ENCODE measurements at places on chromosomes 12 and 14. TPM values are rescaled to one million over a fixed set of nuclear protein-coding genes. Genes with fewer than 3 reads are reported as not detected.

TAS2R42 gene
- total RNA-seq: not detected

GRCh38 chr14:100440758-100441203, 117.6 kb downstream of the SLC25A47 start:
- H3K4me3 ChIP-seq: no peak overlapping the region
- no peaks in the 10 kb centered on the region for H3K4me1 ChIP-seq
- no peaks in the 10 kb centered on the region for H3K36me3 ChIP-seq
- H3K27me3 ChIP-seq: no peaks in the 10 kb centered on the region

- peaks cover 33% of the 10 kb centered on the region for H3K4me1 ChIP-seq
- peak overlapping the region; percentile 80 for H3K27ac ChIP-seq
- DNase-seq: peak; percentile 100
- H3K27me3 ChIP-seq: peaks cover 5% of the 10 kb centered on the region
- no peaks in the 10 kb centered on the region for H3K36me3 ChIP-seq
Measured at GRCh38 chr14:24366721-24367513, 1.1 kb upstream of the NFATC4 start.

AHNAK2 gene
- total RNA-seq: not detected

DNA sequence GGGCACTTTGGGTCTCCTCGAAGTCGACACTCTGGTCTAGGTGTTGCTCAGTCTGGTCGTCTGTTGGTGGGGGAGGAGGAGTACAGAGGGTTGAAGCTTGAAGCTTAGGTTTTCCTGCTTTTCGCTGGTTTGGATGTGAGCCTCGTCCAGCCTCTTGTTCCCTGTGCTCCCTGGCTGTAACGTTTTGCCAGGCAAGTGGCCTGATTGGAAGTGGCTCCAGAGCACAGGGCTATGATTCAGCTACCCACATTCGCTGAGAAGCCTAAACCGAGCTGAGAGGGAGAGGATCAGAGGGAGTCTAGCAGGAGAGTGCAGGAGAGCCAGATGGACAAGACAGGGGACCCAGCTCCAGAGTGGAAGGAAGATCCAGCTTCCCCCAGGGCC, 6.1 kb downstream of the HOXC10 start:
- H3K4me1 ChIP-seq: peaks cover 36% of the 10 kb centered on the region
- H3K27me3 ChIP-seq: peaks cover 86% of the 10 kb centered on the region
- peaks cover 1% of the 10 kb centered on the region for H3K36me3 ChIP-seq
- H3K27ac ChIP-seq: no peak overlapping the region
- DNase-seq: no peak
- H3K4me3 ChIP-seq: no peak overlapping the region

- no peak overlapping the region for H3K27ac ChIP-seq
- no peak for DNase-seq
- H3K4me3 ChIP-seq: no peak overlapping the region
- H3K27me3 ChIP-seq: no peaks in the 10 kb centered on the region
Measured at GRCh38 chr14:67762051-67762450, 54.3 kb downstream of the ZFYVE26 start.

GRCh38 chr12:64759035-64759894, at the start of gene GNS:
GNS (minus strand) TSS chr12:64759406; CDS start chr12:64759276, 130 bp downstream.
- H3K4me3 ChIP-seq: peak within 1 kb of the TSS; percentile 92
- H3K36me3 ChIP-seq: peaks cover 5% of the 10 kb centered on the region
- peaks cover 42% of the 10 kb centered on the region for H3K4me1 ChIP-seq

KLHL28 gene
- 25.3 TPM for total RNA-seq

- no peaks in the 10 kb centered on the region for H3K27me3 ChIP-seq
- H3K27ac ChIP-seq: no peak overlapping the region
- no peak overlapping the region for H3K4me3 ChIP-seq
- H3K36me3 ChIP-seq: no peaks in the 10 kb centered on the region
- no peaks in the 10 kb centered on the region for H3K4me1 ChIP-seq
Measured at GRCh38 chr14:94405486-94405885, 17.1 kb upstream of the SERPINA1 start.

DNA sequence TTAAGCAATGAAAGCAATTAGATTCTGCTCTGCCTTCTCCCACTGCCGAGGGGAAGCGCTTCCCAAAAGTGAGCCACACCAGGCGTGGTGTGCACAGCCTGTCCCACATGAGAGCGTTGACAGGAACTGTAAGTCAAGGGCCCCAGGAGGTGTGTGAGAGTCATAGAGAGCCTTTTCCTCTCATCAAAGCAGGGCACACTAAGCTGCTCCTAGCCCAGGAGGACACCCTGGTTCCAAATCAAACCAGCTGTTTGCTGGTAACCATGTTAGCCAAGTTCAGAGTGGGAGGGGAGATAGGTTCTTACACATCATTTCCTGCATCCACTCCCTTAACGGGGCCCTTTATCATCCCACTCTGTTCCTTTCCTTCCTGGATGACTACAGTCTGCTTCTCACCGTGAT, 98.3 kb downstream of the SPTSSA start:
- H3K4me1 ChIP-seq: no peaks in the 10 kb centered on the region
- no peak overlapping the region for H3K27ac ChIP-seq
- no peaks in the 10 kb centered on the region for H3K36me3 ChIP-seq

DNA sequence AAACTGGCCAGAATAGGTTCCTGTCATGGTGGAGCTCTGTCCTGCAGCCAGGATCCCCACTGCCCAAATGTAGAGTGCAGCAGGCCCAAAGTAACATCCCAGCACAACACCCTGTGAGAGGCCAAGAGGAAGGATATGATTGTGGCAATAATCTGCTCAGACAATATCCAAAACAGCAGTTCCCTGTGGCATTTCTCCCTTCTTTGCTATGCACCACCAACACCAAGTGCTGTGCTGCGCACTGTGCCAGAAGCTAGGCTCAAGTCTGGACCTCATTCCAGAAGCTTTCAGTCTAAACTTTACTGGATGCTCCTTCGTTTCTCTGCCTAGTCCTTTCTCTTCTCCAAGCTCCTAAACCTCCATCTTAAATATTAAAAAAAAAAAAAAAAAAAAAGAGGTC, 33.4 kb downstream of the SLC11A2 start:
- H3K4me3 ChIP-seq: no peak overlapping the region
- peaks cover 74% of the 10 kb centered on the region for H3K36me3 ChIP-seq
- no peak for DNase-seq
- H3K4me1 ChIP-seq: no peaks in the 10 kb centered on the region

TTC6 gene
- not detected for total RNA-seq

DNA sequence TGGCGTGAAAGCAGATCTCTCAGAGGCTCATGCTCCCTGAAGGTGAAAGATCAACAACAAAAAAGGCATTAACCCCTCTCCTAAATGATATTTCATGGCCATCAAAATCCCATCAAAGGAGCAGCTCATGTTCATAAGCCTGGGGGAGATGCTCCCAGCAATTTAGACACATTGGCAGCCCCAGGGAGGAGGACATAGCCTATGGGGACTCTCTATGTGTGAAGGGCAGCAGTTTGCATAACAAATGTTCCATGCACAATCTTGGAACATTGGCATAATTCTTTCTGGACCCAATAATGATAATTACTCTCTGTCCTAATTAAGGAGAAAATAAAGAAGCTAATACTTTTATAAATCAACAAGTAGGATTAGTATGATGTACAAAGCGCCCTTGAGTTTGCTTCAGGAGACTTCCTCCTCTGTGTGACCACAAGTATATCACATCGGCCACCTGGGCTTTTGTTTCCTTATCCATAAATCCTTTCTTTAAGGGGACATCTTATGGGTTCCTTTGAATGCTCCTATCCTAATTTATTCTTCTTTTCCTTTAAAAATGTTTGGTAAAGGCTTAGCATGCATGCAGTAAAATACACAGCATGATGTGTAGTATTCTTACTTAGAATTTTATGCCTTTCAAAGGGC, 161.9 kb upstream of the PLEKHG7 start:
- no peaks in the 10 kb centered on the region for H3K36me3 ChIP-seq
- peaks cover 73% of the 10 kb centered on the region for H3K4me1 ChIP-seq
- peak overlapping the region; percentile 97 for H3K27ac ChIP-seq
- H3K4me3 ChIP-seq: peak overlapping the region; percentile 65

DNA sequence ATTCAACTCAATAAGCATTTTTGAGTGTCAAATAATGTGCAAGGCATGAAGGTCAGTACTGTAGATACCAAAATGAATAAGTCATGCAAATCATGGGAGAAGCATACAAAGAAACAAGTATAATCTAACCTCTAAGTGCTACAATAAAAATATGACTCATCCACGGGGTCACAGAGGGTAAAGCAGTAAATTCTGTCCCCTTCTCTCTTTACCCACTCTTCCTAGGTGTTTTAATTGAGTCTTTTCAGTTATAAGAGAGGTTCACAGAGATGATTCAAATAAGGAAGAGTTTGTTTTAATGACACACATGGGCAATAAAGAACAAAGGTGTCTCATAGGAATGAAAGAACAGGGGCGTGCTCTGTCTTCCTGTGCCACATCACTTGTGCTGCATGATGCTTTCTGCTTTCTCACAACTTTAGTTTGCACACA, 71.5 kb upstream of the DAAM1 start:
- H3K4me3 ChIP-seq: no peak overlapping the region
- H3K27ac ChIP-seq: no peak overlapping the region
- DNase-seq: no peak
- H3K4me1 ChIP-seq: no peaks in the 10 kb centered on the region

DNA sequence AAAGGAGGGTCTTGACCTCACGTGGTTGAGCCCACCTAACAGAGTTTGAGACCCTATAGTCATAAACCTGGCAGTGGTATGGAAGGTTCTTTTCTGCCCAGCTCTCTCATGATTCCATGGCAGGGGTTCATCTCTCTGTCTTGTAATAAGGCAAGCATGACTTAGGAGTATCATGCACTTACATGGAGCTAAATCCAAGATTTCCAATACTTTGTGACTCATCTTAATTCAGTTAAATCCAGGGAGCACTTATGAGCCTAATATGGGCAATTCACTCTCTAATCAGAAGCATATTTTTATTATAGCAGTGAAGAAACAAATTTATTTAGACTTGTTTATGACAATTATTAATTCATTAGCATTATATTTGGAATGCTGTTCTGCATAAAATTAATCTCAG, 131.8 kb upstream of the CPSF6 start:
- H3K27ac ChIP-seq: no peak overlapping the region
- no peaks in the 10 kb centered on the region for H3K36me3 ChIP-seq
- H3K4me1 ChIP-seq: peaks cover 13% of the 10 kb centered on the region

KRT7 gene
- 0.81 TPM for total RNA-seq

DNAI7 gene
- 0.15 TPM for total RNA-seq

SLC8A3 gene
- total RNA-seq: 0.13 TPM

DNA sequence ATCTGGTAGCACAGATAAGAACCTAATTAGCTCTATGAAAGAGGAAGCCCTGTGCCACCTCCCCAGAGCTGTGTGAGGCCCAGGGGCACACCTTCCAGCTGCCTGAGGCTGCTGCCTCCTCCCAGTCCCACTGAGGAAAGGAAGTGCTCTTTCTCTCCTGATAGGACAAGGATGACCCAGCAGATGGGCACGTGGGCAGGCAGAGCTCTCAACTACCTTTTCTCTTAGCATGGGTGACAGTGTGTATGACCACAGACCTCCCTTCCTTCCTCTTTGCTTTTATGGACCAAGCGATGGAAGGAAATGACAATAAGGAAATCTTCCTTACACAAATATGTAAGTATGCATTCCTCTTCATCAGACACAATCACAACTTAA, 127.6 kb upstream of the AMIGO2 start:
- H3K27ac ChIP-seq: peak overlapping the region; percentile 95
- no peaks in the 10 kb centered on the region for H3K27me3 ChIP-seq
- peaks cover 83% of the 10 kb centered on the region for H3K4me1 ChIP-seq
- H3K36me3 ChIP-seq: peaks cover 65% of the 10 kb centered on the region

DNA sequence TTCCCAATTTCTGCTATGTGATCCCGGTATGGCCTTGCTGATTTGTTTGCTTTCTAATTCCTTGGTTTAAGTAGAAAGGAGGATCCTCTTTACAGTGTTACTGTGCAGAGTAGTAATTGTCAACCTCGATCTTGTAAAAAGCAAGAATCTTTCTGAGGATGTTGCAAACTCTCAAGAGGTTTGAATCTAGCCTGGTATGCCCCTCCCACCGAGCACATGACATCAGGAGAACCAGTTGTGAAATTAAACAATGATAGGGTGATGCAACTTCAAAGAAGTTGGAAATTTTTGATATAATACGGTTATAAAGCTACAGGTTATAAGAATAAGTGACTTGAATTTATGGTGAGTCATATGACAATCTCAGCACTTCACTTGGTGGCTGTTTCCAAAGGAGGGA, 35.0 kb upstream of the FUT8 start:
- H3K4me1 ChIP-seq: peaks cover 30% of the 10 kb centered on the region
- H3K4me3 ChIP-seq: no peak overlapping the region
- H3K27me3 ChIP-seq: no peaks in the 10 kb centered on the region

- H3K4me3 ChIP-seq: no peak overlapping the region
- DNase-seq: no peak
- no peaks in the 10 kb centered on the region for H3K36me3 ChIP-seq
- no peaks in the 10 kb centered on the region for H3K4me1 ChIP-seq
- H3K27me3 ChIP-seq: no peaks in the 10 kb centered on the region
Measured at GRCh38 chr12:48482930-48483329, 632 bp downstream of the C12orf54 start.

VIPAS39 gene
- 15.1 TPM for total RNA-seq

- no peak for DNase-seq
- H3K4me1 ChIP-seq: no peaks in the 10 kb centered on the region
- H3K27me3 ChIP-seq: no peaks in the 10 kb centered on the region
- H3K36me3 ChIP-seq: peaks cover 3% of the 10 kb centered on the region
Measured at GRCh38 chr12:46526233-46526632, 153.7 kb upstream of the SLC38A2 start.

DNA sequence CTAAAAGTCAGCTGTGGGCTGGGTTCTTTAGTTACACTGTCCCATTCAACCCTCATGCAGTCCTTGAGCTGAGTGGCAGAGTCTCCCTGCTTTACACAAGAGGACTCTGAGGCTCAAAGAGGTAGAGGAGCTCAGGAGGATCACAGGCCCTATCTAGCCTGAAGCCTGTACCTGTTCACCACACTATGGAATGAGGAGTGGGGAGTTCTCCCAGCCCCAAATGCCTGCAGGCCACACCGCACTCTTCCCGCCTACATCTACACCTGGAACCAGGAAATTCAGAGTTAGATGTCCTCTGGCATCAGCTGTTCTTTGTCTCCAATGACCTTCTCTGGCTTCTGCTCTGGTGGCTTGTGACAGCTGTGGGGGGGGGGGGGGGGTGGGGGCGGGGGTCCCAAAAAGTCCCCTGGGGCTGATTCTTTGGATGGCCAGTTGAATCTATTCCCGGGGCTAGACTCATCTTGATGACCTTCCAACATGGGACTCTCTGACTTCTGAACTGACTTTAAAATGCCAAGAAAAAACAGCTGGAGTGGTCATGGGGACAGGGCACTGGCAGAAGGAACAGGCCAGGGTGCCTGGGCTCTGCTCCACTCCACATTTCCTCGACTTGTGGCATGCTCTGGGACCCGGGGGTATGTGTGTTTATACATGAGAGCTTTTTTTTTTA, 30.6 kb downstream of the RIN3 start:
- DNase-seq: no peak
- H3K36me3 ChIP-seq: no peaks in the 10 kb centered on the region
- no peaks in the 10 kb centered on the region for H3K27me3 ChIP-seq
- no peak overlapping the region for H3K4me3 ChIP-seq
- no peak overlapping the region for H3K27ac ChIP-seq
- H3K4me1 ChIP-seq: peaks cover 26% of the 10 kb centered on the region

C12orf54 gene
- not detected for total RNA-seq
